NCI-H146 (cell line): ENCODE measurements at places on chromosomes 4 and X.

GRCh38 chrX:47283015-47283771 is 50.4 kb downstream of the USP11 start:
- peak; percentile 56 for DNase-seq

- no peak for DNase-seq
These were observed 59.4 kb upstream of the SLC7A11 start for GRCh38 chr4:138301536-138301935.

DNA sequence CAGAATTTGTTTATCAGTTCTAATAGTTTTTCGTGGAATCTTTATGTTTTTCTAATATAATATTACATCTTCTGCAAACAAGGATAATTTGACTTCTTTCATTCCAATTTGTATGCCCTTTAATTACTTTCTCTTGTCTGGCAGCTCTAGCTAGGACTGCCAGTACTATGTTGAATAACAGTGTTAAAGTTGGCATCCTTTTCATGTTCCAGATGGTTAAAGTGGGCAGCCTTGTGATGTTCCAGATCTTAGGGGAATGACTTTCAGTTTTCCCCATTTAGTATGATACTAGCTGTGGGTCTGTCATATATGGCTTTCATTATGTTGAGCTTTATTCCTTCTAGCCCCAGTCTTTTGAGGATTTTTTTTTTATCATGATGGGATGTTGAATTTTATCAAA is 220.6 kb upstream of the WDFY3 start:
- no peak for DNase-seq

GRCh38 chr4:6480534-6481088 is 8.2 kb upstream of the PPP2R2C start:
- DNase-seq: no peak

- no peak for DNase-seq
These were observed 578.7 kb downstream of the BCOR start for GRCh38 chrX:39519030-39519488.

- DNase-seq: no peak
These were observed 53.0 kb upstream of the KLF3 start for GRCh38 chr4:38610966-38611431.

DNA sequence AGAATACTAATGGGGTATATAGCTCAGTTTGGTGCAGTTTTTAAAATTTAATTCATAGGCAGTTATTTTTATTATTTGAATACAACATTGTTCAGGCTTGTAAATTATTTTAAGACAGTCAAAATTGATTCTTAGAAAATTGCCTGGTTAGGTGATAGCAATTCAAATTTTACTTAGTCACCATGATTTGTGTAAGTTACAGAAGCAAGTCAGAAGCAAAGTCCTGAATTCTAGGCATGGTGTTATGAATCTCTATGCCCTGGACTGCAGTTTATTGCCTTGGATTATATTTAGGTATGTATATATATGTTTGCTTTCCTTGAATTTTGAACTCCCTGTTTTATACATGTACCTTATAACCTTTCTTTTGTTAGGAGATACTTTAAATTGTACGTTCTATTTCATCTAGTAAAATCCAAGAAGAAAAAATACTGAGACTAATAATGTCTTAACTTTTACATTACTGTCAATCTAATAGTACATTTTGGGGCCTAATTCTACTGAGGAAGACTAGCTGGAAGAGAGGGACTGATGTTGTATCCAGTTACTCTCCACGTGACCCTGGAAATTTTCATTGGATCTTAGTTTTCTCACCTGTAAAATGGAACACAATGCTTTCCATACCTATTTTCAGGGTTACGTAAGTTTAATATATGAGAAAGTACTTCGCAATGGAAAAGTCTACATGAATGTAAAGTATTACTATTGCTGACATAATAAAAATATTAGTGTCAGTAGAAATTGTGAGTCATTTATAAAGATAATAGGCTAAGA is 25.1 kb downstream of the RAPGEF2 start:
- DNase-seq: no peak

DNA sequence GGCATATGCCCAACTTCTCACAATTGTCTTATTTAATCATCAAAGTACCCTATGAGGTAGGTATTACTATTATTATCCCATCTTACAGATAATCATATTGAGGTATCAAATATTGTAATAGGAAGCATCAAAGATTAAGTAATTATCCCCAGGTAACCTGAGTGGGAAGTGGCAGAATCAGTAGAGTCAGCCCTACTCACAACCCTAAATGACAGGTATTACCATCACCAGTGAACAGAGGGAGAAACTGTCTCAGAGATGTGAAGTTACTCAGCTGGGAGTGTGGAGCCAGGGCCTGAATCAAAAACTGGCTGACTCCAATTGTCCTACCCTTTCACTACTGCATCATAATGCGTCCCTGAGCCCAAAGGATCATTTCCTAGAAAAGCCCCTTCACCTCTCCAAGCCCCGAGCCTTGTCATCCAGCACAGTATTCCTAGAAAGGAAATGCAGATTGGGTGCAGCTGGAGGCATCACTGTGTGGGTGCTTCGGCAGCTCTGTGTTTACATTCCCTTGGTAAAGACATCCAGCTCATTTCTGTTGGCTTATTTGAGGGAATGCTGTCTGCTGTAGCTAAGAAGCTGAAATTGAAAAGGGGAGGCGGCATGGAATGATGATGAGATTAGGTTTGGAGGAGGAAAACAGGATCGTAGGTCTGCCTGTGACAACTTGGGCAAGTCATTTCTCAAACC is 72.8 kb downstream of the DHX15 start:
- DNase-seq: no peak

DNA sequence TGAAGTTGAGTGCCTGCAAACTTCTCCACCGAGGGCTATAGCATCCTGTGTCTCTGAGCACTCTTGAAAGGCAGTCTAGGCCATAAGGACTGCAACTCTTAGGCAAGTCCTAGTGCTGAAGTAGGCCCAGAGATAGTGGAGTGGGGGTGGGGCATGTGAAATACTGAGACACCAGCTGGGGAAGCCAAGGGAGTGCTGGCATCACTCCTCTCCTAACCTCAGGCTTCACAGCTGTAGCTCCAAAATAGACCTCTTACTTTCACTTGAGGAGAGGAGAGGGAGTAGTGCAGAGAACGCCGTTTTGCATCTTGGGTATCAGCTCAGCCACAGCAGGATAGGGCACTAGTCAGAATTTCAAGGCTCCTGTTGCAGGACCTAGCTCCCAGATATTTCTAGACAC is 56.2 kb upstream of the CYSLTR1 start:
- no peak for DNase-seq

DNA sequence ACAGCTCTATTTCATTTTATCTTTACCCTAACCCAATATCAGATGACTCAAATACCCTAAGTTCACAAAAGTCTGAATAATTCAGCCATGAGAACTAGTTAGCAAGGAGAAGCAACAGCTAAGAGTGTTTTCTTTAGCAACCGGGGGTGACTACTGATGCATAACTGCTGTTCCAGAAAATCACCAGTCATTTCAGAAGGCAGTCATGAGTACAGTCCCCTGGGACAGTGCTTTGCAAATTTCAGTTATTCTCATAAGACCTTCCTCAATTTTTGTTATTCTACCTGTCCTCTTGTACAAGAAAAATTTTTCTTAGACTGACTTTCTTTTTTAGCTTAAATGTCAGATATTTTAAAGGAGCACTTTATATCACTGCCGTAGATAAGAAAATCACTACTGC is 16.4 kb downstream of the BANK1 start:
- DNase-seq: no peak

DNA sequence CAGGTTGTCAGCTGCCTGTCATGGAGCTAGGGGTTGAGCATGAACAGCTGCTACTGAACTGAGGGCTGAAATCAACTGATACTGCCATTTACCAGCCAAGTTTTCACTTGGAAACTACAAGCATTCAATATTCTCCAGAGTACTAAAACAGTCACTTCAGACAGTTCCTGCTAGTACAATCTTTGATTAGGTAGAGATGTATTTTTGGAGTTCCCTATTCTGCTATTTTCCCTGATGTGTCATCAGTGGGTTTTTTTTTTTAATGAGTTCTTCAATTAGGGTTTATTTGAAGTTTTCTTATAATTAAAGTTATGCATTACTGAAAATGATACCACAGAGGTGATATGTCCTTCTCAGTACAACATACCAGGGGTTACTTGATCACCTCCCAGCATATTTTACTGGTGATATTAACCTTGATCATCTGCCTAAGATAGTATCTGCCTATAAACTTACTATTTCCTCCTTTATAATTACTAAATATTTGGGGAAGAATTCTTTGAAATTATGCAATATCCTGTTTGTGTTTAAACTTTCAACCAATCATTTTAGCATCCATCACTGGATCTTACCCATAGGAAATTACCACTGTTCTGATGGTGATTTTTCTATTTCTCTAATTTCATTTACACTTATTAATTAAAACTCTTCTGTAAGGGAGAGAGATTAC is 13.6 kb downstream of the PDCL2 start:
- no peak for DNase-seq

GRCh38 chr4:154349829-154350228 is 141.8 kb downstream of the DCHS2 start:
- DNase-seq: no peak

DNA sequence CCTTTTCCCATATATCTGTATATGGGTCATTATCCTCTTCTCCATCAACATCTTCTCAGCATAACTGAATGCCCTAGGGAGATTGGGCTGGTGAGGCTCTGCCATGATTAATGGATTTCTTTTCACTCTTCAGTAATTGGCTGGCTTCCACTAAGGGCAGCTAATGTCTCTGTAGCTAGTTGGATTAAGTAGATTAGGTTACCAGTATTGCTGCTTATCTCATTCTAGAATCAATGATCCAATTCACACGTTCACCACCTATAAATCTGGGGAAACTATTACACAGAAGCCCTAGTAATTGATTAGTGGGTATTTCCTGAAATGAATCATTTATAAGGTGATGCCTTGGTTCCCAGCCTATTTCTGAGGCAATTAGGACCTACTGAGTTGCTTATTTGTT is 94.8 kb downstream of the KDR start:
- DNase-seq: no peak

GRCh38 chr4:89334311-89334710 is 26.7 kb upstream of the GPRIN3 start:
- no peak for DNase-seq

- no peak for DNase-seq
These were observed 121.1 kb downstream of the GLRA3 start for GRCh38 chr4:174707902-174708301.

DNA sequence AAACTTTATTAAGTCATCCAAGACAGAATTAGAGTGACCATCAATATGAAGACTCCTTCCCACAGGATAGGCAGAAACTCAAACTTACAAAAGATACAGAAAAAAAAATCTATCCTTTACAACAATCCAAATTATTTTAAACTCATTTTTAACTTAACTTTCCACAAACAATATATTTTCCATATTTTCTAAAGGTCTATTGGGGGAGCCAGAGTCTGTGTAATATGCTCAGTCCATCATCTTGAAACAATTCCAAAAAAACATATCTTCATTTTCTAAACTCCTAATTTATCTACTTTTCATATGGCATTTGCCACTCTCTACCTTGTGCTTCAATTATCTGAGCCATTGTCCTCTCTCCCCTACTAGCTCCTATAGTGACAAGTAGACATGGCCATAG is 378.1 kb downstream of the PDGFC start:
- no peak for DNase-seq

DNA sequence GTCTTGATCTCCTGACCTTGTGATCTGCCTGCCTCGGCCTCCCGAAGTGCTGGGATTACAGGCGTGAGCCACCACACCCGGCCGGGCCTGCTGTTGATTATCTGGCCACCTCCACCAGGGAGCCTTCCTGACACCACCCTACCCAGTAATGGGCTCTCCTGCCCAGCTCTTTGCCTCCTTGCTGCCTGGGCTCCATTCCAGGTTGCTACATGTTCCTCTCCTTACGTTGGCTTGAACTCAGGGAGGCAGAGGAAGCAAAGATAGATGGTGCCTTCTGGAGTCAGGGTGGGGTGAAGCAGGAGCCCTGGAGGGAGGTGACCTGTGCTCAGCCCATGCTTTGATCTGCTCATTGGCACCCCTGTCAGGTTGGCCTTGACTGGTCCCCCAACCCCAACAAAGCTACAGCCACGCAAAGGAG is 26.3 kb downstream of the FLNA start:
- DNase-seq: no peak

- DNase-seq: no peak
These were observed 7.3 kb upstream of the CUL4B start for GRCh38 chrX:120568035-120568434.

DNA sequence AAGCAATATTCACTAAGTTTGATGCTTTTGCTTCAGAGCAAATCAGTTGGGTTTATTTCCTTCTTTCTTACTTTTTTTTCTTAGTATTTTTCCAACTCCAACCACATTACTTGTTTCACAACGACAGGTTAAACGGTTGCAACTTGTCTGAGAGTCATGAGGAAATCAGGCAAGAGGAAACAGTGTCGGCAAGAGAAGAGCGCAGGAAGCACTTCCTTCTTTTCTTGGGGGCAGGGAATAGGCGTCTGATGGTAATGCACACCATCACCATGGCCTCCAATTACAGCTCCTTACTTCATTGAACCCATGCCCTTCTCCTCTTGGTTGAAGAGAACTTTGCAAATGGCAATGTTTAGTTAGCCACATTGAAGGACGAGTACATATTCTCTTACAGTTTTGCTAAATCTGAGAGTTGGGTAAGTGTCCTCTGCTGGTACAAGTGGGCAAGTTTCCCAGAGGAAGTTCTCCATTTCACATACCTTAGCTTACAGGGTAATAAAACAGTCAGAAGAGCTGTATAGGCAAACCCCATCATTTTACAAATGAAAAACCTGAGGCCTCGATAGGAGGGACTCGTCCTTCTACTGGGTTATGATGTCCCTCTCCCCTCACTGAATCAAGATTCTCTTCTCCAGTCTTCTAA is 8.3 kb upstream of the CXCL8 start:
- DNase-seq: no peak

DNA sequence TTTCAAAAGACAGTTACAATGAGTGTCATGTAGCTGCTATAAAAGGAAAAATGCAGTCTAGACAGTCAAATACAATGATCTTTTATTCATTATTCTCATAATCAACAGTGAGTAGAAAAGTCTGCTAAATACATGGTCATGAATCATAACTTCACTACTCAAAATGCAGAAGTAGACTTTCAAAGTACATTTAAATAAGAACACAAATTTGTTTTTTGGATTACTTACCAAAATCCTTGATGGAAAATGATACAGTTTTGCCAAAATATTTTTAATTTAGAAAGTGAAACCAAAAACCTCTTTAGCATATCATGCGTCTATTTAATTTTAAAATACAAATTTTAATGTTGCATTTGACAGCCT is 4.9 kb downstream of the ACSL4 start:
- DNase-seq: no peak

- no peak for DNase-seq
These were observed 286.9 kb downstream of the RAPGEF2 start for GRCh38 chr4:159389756-159390155.

- DNase-seq: no peak
These were observed 216.1 kb upstream of the TLL1 start for GRCh38 chr4:165656829-165657490.

DNA sequence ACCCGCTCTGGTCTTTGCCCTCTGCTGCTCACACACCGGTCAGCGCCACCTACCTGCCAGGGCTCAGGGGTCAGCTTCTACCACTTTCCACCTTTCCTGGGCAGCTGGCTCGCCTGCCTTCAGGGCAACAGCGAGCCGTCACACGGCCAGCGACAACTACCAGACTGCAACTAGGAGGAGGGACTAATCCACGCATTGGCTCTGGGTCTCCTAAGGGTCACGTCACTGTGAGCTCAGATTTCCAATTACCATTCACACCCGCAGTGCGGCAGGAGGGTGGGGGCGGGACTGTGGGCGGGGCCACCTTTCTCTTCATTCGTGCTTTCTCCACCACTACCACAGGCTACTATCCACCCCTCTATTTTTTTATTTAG is at the start of gene BEX5:
Gene BEX5, minus strand, starts transcription at position 172 of the 374 bp plus-strand sequence. CDS start 1,712 bp downstream, outside the sequence.
- peak; percentile 86 for DNase-seq

- peak; percentile 63 for DNase-seq
These were observed 1461.7 kb downstream of the ADGRL3 start for GRCh38 chr4:62661821-62662220.
